ENCODE measurements at places on chromosomes 5 and 9. TPM values are rescaled to one million over a fixed set of nuclear protein-coding genes. Genes with fewer than 3 reads are reported as not detected.
A peak's percentile ranks its signal among the peaks of the same experiment; 100 is the strongest.

DNA sequence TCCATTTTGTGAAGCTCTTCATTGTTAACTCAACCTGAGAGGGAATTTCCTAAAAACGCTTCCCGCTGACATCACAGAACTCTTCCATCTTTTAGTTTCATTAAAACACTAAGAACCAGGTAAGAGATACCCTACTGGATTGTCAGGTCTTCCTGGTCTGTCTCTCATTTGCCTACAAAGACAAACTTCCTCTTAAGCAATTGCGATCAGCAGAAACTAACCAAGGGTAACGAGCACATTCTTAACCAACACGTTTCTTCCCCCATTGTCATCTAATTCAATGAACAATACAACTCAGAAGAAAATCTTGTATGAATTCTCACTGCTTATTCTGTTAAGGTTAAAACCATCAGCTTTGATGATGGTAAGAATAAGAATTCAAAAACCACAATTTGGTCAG lies 6.6 kb downstream of the FBXW11 start:
- DNase-seq: no peak

DOLK gene
- 29.8 TPM for total RNA-seq

BAAT gene
- not detected for total RNA-seq

DNA sequence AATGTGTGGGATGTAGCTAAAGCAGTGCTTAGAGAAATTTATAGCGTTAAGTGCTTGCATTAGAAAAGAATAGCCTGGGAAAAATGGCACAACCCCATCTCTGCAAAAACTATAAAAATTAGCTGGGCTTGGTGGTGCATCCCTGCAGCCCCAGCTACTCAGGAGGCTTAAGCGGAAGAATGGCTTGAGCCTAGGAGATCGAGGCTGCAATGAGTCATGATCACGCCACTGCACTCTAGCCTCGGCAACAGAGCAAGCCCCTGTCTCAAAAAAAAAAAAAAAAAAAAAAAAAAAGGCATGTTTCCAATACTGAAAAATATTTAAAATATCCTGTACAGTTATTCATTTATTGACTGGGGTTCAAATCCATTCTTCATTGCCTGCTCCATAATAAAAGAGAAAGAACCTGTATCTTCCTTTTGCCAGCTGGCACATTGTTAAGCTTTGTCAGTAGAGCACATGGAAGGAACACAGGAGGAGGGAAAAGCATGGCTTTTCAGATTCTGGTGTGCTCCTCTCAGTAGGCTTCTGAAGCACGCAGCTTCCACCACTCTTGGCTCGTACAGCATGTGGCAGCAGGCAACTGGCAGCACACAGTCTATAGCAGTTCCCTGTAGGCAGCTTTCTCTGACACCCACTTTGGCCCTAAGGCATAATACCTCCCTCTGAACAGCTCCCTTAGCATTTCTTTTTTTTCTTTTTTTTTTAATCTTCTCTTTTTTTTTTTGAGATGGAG lies 73.5 kb downstream of the TRIM36 start:
- peak; percentile 15 for DNase-seq

- DNase-seq: no peak
Measured at GRCh38 chr5:156803404-156803803, 46.7 kb upstream of the PPP1R2B start.

DNA sequence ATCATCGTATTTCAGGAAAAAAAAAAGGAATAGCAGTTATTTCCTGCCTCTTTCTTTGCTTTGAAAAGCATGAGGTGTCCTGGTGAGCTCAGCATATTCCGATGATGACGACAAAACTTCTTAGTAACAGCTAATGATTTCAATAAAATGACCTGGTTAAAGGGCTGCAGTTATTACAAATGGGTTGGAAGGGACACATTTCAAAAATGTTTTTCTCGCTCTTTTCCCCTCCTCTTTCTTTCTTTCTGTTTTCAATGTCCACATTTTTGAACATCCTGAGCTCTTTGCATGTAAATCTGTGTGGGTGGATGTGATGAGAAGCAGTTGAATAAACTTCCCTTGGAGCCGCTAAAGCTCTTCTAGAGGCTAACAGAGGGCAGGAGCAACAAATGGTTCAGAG lies 186.8 kb upstream of the SLC27A6 start:
- no peak for DNase-seq

- DNase-seq: peak; percentile 84
Measured at GRCh38 chr5:53422539-53422938, 57.9 kb upstream of the FST start.

GRCh38 chr5:43268188-43268820 lies 44.9 kb downstream of the HMGCS1 start:
- DNase-seq: no peak

TMC1 gene
- total RNA-seq: not detected

- peak; percentile 60 for DNase-seq
Measured at GRCh38 chr9:69874301-69875060, 53.9 kb downstream of the CFAP95 start.

CCDC183 gene
- not detected for total RNA-seq

INSYN2B gene
- total RNA-seq: 70.7 TPM

DNA sequence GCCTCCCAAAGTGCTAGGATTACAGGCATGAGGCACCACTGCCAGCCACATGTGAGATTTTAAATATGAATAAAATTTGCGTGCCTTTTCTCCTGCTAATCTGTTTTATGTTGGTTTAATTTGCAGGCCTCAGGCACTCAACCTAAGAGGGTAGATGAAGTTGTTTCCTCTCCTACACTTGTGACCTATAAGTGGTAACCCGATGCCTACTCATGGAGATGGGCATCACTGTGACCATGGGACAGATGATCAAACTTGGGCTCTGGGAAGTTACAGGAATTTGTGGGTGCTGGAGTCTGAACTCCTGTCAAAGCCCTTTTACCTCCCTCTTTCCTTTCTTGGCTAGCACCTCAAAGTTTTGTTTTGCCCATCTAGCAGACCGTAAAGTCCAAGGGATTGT lies 1.1 kb downstream of the SLC28A3 start:
- peak; percentile 61 for DNase-seq

- no peak for DNase-seq
Measured at GRCh38 chr5:169511708-169512107, 71.9 kb upstream of the SPDL1 start.

DNA sequence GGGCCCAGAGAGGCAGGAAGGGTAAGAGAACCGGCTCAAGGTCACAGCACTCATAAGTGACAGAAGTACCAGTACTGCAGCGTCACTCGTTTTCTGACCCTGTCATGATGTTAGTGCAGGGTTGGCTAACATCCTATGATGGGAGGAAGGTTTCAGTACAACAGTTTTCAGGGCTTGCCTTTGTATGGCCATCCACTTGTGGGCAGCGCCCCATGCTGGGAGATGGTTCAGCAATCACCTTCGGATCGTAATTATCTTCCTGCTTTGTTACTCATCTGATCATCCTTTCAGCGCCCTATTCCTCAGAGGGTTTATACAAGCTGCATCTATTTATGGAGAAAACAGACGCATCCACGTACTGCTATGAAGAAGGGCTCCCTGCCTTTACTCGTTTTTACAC lies 2.4 kb downstream of the MAP1B start:
- DNase-seq: peak; percentile 36

DNA sequence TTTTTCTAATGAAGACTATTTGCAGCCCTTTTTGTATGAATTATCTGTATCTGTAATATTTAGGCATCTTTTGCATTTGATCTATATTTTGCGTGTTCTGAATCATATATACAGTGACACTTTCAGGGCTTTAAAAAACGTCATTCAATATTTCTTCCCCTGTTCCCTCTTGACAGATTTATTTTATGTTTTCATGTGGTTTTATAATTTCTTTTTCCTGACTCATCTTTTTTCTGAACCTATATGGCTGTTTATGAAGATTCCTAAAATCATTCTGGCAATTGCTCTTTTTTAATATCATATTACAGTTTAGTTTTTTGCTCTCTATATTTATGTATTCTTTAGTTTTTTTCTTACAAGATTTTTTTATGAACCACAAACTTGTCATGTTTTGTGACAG lies 67.6 kb downstream of the SMARCA2 start:
- DNase-seq: no peak

ADAMTSL2 gene
- total RNA-seq: 0.10 TPM

GRCh38 chr5:158925314-158925713 lies 174.4 kb downstream of the EBF1 start:
- no peak for DNase-seq

- DNase-seq: no peak
Measured at GRCh38 chr9:6605202-6605601, 40.3 kb downstream of the GLDC start.

DNA sequence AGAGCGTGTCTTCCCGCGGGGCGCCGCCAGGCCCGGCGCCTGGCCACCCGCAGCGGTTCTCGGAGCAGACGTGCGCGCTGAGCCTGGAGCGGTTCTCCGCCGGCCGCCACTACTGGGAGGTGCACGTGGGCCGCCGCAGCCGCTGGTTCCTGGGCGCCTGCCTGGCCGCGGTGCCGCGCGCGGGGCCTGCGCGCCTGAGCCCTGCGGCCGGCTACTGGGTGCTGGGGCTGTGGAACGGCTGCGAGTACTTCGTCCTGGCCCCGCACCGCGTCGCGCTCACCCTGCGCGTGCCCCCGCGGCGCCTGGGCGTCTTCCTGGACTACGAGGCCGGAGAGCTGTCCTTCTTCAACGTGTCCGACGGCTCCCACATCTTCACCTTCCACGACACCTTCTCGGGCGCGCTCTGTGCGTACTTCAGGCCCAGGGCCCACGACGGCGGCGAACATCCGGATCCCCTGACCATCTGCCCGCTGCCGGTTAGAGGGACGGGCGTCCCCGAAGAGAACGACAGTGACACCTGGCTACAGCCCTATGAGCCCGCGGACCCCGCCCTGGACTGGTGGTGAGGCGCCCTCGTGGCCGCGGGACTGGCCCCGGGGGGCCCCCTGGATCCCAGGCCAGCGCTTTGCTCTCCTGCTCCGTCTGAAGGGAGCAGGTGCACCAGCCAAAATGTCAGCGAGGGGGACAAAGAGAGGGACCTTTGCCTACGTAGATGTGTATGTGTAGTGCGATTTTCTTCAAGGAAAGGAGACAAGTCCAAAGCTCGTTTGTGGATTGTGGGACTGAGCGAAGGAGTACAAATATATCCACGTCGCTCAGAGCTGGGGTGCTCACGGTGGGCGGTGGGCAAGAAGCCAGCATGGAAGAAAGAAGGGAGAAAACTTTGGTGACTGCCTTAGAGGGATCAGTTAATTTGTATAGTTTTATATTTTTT lies 19.5 kb downstream of the BTNL9 start:
- DNase-seq: no peak

DNA sequence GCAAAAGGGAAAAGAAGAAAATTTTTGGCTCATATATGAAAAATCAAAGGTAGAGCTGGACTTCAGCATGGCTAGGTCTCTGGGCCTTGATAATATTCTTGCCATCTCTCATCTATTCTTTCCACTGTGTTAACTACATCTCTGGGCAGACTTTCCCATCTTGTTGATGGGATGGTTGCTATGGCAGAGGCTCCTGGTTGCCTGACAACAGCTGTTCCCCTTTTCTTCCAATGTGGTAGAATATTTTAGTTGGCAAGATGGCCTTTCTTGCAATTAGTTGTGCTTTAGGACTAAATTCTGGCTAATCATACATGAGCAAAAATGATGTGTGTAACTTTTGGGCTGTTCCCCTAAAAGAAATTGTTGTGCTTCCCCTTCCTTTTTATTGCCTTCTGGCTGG lies 40.2 kb upstream of the ARAP3 start:
- no peak for DNase-seq

DNA sequence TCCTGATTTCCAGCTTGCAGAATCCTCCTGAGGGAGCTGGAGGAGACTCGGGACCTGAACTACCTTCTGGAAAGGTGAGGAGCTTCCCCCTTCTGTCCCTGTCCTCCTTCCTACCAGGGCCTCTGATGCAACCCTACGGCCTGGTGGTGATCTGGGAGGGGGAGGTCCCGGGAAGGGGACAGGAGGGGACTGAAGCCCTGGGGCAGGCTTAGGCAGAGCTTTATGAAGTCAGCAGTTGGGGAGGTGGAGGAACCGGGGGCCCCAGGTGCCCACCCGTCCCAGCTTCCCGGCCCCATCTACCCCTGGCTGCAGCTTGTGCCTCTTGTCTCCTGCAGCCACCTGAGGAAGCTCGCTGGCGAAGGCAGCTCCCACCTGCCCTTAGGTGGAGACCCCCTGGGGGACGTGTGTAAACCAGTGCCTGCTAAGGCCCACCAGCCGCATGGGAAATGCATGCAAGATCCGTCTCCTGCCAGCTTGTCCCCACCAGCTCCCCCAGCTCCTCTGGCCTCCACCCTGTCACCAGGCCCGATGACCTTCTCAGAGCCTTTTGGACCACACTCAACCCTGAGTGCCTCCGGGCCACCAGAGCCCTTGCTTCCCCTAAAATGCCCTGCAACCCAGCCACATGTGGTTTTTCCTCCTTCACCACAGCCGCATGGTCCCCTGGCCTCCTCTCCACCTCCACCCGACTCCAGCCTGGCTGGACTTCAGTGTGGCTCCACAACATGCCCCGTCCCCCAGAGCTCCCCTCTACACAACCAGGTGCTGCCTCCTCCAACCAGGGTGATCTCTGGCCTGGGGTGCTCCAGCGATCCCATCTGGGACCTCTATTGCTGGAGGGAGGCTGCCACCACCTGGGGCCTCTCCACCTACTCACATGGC lies 2.1 kb downstream of the SPATA31E1 start:
- no peak for DNase-seq

GRCh38 chr5:179265514-179266290 lies 79.6 kb downstream of the ADAMTS2 start:
- peak; percentile 93 for DNase-seq

GRCh38 chr5:74013222-74013621 lies 387.2 kb downstream of the ARHGEF28 start:
- DNase-seq: peak; percentile 21

DNA sequence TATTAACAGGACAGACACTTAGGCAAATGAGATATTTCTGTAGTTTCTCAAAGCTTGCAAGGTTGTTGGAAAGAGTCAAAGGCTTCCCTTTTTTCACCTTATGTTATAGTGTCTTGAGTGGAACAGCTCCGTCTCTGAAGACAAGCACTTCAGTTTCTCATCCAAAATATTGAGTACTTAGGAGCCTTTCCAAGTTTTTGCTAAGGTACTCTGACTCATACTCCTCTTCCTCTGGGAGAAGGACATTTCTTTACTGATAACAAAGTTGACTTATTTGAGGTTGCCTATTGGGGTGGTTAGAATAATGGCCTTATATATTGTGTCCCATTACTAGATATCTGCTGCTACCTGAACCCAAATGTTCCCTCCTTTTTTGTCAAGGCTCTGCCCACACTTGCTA lies 869.6 kb downstream of the MAT2B start:
- no peak for DNase-seq

LCN9 gene
- total RNA-seq: not detected

- DNase-seq: no peak
Measured at GRCh38 chr9:22131817-22132216, 122.7 kb upstream of the CDKN2B start.

MLLT3 gene
- total RNA-seq: 13.8 TPM

All from M059J (cell line).